Bone marrow (tissue), 2 donors: ENCODE measurements at places on chromosomes 2 and 18.

- no peak for DNase-seq
These were observed 53.7 kb upstream of the MAP3K20 start for GRCh38 chr2:173021939-173022371.

DNA sequence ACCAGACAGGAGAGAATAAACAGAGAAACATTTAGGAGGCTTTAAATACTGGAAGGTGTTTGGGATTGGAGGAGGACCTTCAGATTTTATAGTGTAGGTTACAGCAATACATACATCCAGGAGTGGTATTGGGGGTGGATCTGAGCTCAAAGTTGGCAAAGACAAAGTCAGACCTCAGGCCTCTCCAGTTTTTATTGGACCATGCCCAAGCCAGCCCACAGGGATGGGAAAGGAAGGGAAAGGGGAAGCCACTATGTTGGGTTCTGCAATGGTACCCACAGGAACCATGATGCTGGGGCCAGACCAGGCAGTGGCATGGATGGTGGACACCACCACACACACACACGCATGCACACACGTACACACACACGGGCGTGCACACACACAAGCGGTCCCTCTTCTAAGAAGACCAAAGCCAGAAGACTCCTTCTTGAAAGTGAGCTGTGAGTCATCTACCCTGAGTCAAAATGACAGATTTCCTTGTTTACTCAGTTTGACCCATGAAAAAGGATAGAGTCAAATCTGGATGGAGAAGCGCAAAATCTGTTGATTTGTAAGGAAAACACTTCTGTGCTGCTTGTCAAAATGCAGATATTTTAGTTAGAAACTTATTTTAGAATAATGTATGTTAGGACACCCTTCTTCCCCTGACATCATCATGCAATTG lies 87.9 kb downstream of the TRABD2A start:
- no peak for DNase-seq

- no peak for DNase-seq
These were observed 32.3 kb downstream of the CHN1 start for GRCh38 chr2:174972924-174973323.

- no peak for DNase-seq
These were observed 224.1 kb downstream of the MTX2 start for GRCh38 chr2:176493226-176493825.

GRCh38 chr2:3192920-3193319 lies 184.7 kb downstream of the EIPR1 start:
- no peak for DNase-seq

DNA sequence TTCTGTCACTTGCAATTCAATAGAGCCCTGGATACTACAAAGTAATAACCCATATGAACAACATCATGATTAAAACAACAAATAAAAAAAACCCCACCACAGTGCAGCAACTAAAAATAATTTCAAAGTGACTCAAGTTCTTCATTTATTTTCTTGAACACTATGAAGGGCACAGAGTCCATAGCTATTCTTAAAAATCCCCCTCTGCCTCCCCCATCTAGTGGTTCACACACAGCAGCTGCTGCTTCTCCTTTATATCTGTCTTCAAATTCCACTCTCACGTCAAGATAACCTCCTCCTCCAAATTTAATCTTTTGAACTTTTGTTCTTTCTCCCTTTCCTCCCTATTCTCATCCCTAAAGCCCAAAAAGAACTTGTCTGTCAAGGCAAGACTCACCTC lies 591.3 kb downstream of the ZEB2 start:
- DNase-seq, result no peak
